Activated CD4-positive, alpha-beta T cell treated with anti-CD3 and anti-CD28 coated beads, Interleukin-2, amount 50 U/mL, for 24 hours (primary cell): ENCODE measurements at places on chromosomes 2 and 18.
A peak's percentile ranks its signal among the peaks of the same experiment; 100 is the strongest.

- DNase-seq = no peak
Observed at GRCh38 chr18:7637269-7637668, 70.2 kb downstream of the PTPRM start.

DNA sequence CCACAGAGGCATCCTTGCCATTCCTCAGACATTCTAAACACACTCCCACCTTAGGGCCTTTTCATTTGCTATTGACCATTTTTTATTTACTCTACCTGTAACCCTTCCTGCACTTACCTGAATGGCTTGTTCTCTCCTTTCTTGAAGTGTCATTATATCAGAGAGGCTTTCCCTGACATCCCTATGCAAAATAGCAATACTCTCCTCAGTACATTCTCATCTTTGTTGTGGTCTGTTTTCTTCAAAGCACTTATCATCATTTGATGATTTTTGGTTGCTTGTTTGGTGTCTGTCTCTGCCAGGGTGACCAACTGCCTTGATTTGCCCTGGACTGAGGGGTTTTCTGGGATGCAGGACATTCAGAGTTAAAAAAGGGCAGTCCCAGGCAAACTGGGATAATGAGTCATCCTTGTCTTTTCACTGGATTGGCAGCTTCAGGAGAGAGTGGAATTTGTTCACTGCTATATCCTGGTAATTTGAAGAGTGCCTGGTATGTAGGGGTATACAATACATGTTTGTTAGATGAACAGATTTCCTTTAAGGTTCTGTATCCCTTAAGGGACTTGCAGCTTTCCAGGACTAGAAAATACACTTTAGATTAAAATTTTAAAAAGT lies 102.4 kb downstream of the BABAM2 start:
- no peak for DNase-seq

DNA sequence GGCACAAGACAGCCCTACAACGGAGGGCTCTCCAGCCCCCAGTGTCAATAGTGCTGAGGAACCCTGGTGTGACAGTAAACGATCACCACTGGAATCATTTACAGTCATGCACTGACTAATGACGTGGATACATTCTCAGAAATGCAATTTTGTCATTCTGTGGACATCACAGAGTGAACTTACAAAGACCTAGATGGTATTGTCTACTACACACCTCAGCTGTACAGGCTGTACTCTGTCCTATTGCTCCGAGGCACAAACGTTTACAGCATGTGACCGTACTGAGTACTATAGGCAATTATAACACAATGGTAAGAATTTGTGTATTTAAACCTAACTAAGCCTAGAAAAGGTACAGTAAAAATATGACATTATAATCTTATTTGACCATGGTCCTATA lies 67.2 kb downstream of the CD8B2 start:
- DNase-seq = no peak

GRCh38 chr2:174785481-174785880 lies 21.2 kb upstream of the CHRNA1 start:
- no peak for DNase-seq

GRCh38 chr18:22813648-22814328 lies 119.3 kb upstream of the RBBP8 start:
- peak; percentile 2 for DNase-seq

DNA sequence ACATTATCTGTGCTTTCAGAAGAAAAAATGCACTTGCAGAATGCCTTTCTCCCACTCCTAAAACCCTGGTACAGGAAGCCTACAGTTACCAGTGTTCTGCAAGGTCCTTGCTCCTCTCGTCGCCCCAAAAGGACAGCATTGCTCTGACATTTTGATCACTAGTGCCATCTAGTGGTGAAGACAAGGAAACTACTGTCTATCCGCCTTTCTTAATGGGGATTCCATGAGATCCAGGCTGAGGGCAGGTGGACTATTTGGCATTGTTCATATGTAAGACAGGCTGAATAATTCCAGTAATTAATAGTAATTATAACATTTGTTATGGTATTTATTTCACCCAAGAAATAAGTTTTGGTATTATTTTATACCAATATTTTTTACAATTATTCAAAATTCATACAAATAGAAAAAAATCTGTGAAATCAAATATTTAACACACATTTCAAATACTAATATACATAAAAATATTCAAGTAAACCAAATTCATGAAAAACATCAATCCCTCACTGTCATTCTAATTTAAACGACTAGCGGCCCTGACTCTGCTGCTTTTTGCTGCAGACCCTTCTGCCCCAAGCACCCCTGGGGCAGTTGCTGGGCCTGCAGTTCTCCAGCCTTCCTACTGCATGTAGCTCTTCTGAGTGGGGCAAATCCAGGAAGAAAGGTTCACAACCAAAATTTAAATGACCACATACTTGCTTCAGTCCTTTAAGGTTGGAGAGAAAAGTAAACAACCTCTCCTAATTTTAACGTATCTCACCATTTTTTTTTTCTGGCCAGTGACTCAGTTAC lies 19.0 kb downstream of the TPGS2 start:
- DNase-seq = peak; percentile 30
